Activated T-cell treated with anti-CD3 and anti-CD28 coated beads, Interleukin-2, amount 50 U/mL, for 72 hours (primary cell): ENCODE measurements at places on chromosomes 5 and 9. TPM values are rescaled to one million over a fixed set of nuclear protein-coding genes. Genes with fewer than 3 reads are reported as not detected.

Gene NTNG2
- total RNA-seq = 5.4 TPM

GRCh38 chr5:147751156-147751830 is 31.2 kb downstream of the JAKMIP2 start:
- no peak overlapping the region for H3K4me3 ChIP-seq
- no peak overlapping the region for H3K27ac ChIP-seq
- H3K36me3 ChIP-seq = no peaks in the 10 kb centered on the region
- H3K27me3 ChIP-seq = no peaks in the 10 kb centered on the region
- no peaks in the 10 kb centered on the region for H3K4me1 ChIP-seq

- H3K4me1 ChIP-seq = peaks cover 20% of the 10 kb centered on the region
- no peak overlapping the region for H3K27ac ChIP-seq
- no peak overlapping the region for H3K4me3 ChIP-seq
- no peaks in the 10 kb centered on the region for H3K36me3 ChIP-seq
- H3K27me3 ChIP-seq = no peaks in the 10 kb centered on the region
- DNase-seq = no peak
These were observed 85.6 kb downstream of the GADD45G start for GRCh38 chr9:89690334-89690912.

Gene PCDHA9
- total RNA-seq = not detected

Gene JAKMIP2
- total RNA-seq = 6.3 TPM

Gene PKD2L2
- total RNA-seq = not detected

GRCh38 chr9:36479101-36479500 is 79.0 kb upstream of the RNF38 start:
- DNase-seq = no peak

Gene EPB41L4B
- total RNA-seq = 3.8 TPM

Gene PRRX2
- total RNA-seq = 3.3 TPM

- DNase-seq = no peak
- H3K36me3 ChIP-seq = peaks cover 9% of the 10 kb centered on the region
- no peaks in the 10 kb centered on the region for H3K4me1 ChIP-seq
- no peaks in the 10 kb centered on the region for H3K27me3 ChIP-seq
- H3K4me3 ChIP-seq = no peak overlapping the region
These were observed 22.6 kb downstream of the MYMK start for GRCh38 chr9:133502112-133502511.

GRCh38 chr9:70257991-70258691 is 637 bp upstream of the SMC5 start:
- peak overlapping the region; percentile 95 for H3K27ac ChIP-seq
- peaks cover 58% of the 10 kb centered on the region for H3K4me1 ChIP-seq
- peak; percentile 45 for DNase-seq
- H3K4me3 ChIP-seq = peak overlapping the region; percentile 97
- no peaks in the 10 kb centered on the region for H3K27me3 ChIP-seq
- peaks cover 27% of the 10 kb centered on the region for H3K36me3 ChIP-seq
